Activated T-cell treated with anti-CD3 and anti-CD28 coated beads for 4 hours (primary cell): ENCODE measurements at places on chromosomes 6 and 20.

DNA sequence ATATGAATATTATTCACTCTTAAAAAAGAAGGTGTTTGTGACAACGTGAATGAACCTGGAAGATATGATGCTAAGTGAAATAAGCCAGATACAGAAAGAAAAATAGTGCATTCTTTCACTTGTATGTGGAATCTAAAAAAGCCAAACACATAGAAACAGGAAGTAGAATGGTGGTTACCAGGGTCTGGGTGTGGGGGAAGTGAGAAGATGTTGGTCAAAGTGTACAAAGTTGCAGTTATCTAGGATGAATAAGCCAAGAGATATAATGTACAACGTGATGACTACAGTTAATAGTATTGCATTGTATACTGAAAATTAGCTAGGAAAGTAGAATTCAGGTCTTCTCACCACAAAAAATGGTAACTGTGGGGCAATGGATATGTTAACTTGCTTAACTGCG, 151.1 kb upstream of the HCRTR2 start:
- no peak for DNase-seq

DNA sequence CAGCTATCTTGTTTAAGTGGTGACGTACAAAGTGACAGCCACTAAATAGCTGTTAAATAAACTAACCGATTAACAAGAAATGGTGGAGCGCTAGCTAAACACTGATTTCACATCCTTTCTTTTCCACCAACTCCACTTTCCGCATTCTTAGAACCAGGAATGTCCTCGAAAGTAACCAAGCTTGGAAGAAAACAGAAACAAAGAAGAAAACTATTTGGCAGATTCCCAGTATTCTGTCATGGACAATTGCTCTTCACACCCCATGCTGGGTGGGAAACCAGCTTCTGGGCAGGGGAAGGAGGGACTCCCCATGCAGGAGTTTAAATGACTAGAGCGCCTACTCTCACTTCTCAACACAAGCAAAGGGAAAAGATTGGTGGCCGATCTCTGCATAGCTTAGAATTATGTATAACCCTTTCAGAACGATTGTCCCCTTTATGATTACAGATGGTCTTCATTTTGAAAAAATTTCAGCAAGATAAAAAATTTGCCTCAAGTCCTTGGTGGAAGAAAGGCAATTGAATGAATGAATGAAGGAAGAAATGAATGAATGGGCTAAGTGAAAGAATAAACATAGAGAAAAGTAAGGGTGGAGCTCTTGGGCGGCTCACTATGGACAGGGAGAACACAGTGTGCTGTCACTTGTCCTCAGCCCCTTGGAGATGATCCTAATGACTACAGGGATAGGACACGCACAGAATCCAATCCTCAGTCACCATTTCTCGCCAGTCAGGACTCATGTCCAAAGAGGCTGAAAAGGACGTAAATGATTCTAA, 148.7 kb upstream of the NEDD9 start:
- DNase-seq, result no peak

DNA sequence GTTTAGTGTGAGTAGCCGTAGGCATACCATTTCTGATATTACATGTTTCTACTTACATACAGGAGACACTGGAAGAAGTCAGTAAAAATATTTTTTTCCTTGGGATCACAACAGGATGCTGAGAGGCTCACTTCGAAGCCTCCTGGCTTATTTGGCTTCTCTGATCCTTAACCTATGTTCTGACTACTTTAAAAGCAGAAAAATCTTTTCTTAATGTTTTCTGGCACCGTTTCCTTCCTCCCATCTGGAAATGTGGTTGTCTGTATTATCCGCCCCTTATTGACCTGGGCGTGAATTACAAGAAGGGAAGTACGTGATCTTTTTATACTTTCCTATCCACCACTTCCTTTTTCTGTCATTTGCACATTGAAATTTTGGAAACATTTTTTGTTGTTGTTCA, 379.6 kb downstream of the COL12A1 start:
- DNase-seq, result no peak

DNA sequence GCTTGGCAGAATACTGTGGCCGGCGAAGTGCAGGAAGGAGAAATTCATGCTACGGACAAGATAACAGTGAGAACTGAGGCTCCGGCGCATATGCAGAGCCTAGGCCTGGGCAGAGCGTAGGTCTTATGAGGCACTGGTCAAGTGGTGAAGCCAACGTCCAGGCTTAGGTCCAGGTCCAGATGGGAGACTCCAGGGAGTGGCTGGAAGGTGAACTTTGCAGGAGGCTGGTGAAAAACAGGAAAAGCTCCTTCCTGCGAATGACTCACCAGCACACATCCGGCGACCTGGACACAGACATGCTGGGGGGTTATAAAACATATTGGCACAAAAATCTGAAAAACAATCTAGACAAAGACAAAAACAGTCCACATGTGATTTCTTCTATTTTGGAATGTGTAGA, 15.4 kb downstream of the C6orf141 start:
- no peak for DNase-seq

DNA sequence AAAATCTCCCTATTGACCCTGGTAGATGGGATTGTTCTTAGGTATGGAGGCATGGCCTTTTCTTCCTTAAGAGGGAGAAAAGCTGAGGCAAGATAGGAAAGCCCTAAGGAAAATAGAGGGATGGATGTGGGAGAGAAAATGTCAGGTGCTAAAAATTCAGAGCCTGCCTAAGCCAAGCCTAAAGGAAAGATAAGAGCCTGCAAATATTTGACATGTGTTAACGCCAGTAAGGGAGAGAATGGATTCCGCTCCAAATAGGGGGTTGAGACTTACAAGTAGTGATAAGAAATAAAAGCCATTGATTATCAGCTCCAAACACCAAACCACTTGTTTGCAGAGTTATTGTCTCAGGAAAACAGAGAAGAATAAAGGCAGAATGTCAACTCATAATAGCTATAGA, 533.6 kb downstream of the PTPRT start:
- no peak for DNase-seq

- peak; percentile 74 for DNase-seq
Measured at GRCh38 chr20:44959638-44960102, 527 bp downstream of the TOMM34 start.
